ENCODE measurements at places on chromosomes 1 and 21. TPM values are rescaled to one million over a fixed set of nuclear protein-coding genes. Genes with fewer than 3 reads are reported as not detected.
A peak's percentile ranks its signal among the peaks of the same experiment; 100 is the strongest.

DNA sequence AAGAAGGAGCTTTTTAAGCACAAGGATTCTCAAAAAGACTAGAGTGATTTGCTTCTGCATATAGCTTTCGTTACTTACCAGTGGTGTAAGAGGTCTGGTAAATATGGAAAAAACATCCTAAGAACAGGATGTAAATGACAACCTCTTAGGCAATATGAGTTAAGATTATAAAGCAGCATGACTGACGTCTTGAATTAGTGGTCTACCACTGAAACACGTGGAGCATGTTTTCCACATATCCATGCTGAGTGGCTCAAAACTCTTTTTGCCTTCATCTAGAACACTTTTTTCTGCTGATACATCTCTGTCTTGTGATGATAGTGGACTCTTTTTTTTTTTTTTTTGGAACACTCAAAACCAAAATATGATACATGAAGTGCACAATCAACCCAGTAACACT, 44.6 kb downstream of the RCAN1 start:
- DNase-seq = no peak
- H3K4me3 ChIP-seq = no peak overlapping the region
- no peak overlapping the region for H3K27ac ChIP-seq
- H3K36me3 ChIP-seq = peaks cover 3% of the 10 kb centered on the region

DNA sequence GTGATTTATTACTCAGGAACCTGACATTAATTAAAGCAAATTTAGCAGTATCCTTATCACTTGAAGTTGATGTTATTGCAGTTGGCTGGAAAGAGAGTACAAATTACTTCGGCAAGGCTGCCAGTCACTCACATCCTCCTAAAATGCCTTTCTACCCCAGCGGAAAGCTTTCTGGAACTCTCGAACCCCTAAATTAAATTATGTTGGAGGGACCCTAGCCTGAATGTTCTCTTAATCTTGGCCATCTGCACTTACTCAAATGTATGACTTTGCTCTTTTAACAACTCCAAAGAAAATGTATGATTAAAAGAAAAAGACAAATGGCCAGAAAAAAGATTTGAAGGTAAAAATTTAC, 242.6 kb upstream of the USP25 start:
- no peak overlapping the region for H3K27ac ChIP-seq
- no peak overlapping the region for H3K4me3 ChIP-seq
- peaks cover 3% of the 10 kb centered on the region for H3K27me3 ChIP-seq
- peaks cover 10% of the 10 kb centered on the region for H3K4me1 ChIP-seq

- H3K27ac ChIP-seq = no peak overlapping the region
- H3K27me3 ChIP-seq = no peaks in the 10 kb centered on the region
- no peak overlapping the region for H3K4me3 ChIP-seq
- no peaks in the 10 kb centered on the region for H3K4me1 ChIP-seq
- no peak for DNase-seq
Observed at GRCh38 chr1:46816930-46817329, 18.1 kb downstream of the CYP4B1 start.

The HMGCS2 gene
- total RNA-seq = not detected

- H3K27ac ChIP-seq = no peak overlapping the region
- no peak overlapping the region for H3K4me3 ChIP-seq
Observed at GRCh38 chr1:10761503-10762152, 34.8 kb downstream of the CASZ1 start.

The AGO3 gene
- total RNA-seq = 25.9 TPM

The MFSD2A gene
- total RNA-seq = 47.0 TPM

- no peak overlapping the region for H3K27ac ChIP-seq
- H3K36me3 ChIP-seq = peaks cover 8% of the 10 kb centered on the region
- no peak overlapping the region for H3K4me3 ChIP-seq
- DNase-seq = no peak
- H3K4me1 ChIP-seq = no peaks in the 10 kb centered on the region
- no peaks in the 10 kb centered on the region for H3K27me3 ChIP-seq
Observed at GRCh38 chr1:11179125-11179524, 10.0 kb upstream of the ANGPTL7 start.

GRCh38 chr1:202227053-202227672, 33.6 kb downstream of the LGR6 start:
- H3K36me3 ChIP-seq = no peaks in the 10 kb centered on the region
- H3K4me1 ChIP-seq = peaks cover 15% of the 10 kb centered on the region
- H3K27me3 ChIP-seq = peaks cover 11% of the 10 kb centered on the region
- no peak overlapping the region for H3K27ac ChIP-seq
- H3K4me3 ChIP-seq = no peak overlapping the region

DNA sequence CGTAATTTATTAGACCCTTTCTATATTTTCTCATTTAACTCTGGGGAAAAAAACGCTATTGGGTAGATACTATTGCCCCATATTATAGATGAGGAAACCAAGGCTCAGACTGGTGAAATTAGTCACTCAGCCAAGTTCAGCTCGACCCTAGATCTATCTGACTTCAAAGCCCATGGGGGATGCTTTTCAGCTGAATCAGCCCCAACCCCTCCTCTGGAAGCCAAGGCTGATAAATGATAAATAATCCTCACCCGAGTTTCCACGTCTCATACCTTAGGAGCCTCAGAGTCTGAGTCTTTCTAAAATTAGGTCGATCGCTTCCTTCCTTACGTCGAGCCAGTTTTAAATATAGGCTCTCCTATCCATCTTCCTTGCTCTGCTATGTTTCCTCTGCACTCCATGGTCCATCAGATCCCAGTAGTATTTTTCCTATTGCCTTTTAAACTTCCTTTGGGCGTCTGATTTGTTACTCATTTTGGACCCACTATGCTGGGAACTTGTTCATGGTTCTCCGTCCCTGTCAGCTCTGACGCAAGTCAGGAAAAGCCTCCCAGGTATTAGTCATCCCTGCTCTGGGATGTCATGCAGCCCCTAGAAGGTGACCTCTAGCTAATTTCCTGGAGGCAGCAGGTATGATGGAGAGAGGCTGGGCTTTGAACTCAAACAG, 122.8 kb downstream of the PLPP3 start:
- H3K36me3 ChIP-seq = no peaks in the 10 kb centered on the region
- H3K4me3 ChIP-seq = no peak overlapping the region
- no peaks in the 10 kb centered on the region for H3K27me3 ChIP-seq
- no peaks in the 10 kb centered on the region for H3K4me1 ChIP-seq
- DNase-seq = no peak

DNA sequence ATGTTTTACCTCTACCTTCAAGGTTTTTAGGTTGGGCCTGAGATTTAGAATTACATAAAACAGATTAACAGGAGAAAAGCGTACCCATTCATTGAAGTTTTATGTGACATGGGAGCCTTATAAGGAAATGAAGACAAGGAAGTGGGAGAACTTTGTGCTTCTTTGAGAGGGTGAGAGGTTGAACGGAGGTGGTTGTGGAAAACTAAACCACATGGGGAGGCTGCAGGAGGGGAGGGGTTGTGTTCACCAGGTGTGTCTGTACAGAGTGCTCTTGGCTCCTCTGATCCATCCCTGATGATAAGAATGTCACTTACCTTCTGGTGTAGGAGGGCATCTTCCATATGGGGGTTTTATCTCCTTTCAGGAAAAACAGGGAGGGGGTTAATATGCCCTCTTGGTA, 2.7 kb downstream of the SLX9 start:
- peaks cover 36% of the 10 kb centered on the region for H3K36me3 ChIP-seq
- no peak for DNase-seq
- H3K4me1 ChIP-seq = peaks cover 34% of the 10 kb centered on the region
- H3K4me3 ChIP-seq = peak overlapping the region; percentile 52
- no peak overlapping the region for H3K27ac ChIP-seq

The DDOST gene
- 177 TPM for total RNA-seq

GRCh38 chr1:55981010-55981650, 598.2 kb downstream of the PLPP3 start:
- DNase-seq = no peak
- H3K4me3 ChIP-seq = no peak overlapping the region
- H3K27ac ChIP-seq = no peak overlapping the region
- H3K36me3 ChIP-seq = no peaks in the 10 kb centered on the region

The ANKRD65 gene
- total RNA-seq = not detected
